ENCODE measurements at places on chromosomes 2 and 18.

DNA sequence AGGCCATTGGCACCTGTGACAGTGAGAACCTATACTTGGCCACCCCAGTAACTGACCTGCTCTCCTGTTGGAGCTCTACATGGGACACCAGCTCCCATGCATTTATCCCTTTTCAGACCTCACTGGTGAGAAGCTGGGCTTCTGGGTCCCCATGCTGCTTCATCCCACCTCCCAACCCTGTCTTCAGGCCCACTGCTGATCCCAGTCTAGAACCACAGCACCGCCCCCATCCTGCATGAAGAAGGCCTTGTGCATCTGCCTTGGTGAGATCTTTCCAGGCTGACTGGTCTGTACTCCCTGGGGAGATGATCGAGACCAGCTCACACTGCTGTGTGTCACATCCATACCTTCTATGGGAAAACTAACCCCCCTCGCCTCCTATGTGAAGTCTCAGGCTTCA lies 22.7 kb downstream of the TTC32 start:
- DNase-seq = no peak

GRCh38 chr18:50623694-50624352 lies 63.9 kb downstream of the MAPK4 start:
- no peak for DNase-seq

GRCh38 chr2:169087757-169088379 lies 18.5 kb downstream of the DHRS9 start:
- no peak for DNase-seq

- DNase-seq = no peak
Observed at GRCh38 chr2:140442319-140442718, 1662.1 kb upstream of the NXPH2 start.

GRCh38 chr2:181312515-181312927 lies 144.7 kb upstream of the ITGA4 start:
- no peak for DNase-seq

DNA sequence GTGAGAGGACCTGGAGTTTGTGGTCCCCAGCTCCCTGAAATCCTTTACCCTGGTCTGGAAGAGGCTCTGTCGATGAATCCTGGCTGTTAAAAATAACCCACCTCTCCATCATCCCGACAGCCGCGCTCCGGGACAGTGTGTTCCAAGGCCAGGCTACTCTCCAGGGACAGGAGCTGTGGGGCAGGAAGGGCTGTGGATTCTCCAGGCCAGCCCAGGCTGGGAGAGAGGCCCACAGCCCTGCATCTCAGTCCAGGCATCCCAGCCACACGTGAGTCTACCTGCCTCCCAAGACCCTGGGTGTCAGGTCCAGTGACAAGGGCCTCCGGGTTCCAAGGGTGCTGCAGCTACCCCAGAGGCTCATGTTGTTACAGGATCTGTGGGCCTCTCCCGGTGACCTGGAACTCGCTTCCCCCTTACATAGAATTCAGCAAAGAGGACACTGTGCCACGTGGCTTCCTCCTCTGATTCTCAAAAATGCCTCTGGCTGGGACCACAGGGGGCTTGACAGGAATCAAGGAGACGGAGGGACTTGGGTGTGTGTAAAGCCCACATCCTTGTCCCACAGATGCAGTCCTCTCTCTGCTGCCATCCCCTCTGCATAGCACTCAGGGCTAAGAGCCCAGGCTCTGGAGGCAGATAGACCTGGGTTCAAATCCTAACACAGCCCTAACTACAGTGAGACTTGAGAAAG lies 17.3 kb downstream of the ADRA2B start:
- no peak for DNase-seq

DNA sequence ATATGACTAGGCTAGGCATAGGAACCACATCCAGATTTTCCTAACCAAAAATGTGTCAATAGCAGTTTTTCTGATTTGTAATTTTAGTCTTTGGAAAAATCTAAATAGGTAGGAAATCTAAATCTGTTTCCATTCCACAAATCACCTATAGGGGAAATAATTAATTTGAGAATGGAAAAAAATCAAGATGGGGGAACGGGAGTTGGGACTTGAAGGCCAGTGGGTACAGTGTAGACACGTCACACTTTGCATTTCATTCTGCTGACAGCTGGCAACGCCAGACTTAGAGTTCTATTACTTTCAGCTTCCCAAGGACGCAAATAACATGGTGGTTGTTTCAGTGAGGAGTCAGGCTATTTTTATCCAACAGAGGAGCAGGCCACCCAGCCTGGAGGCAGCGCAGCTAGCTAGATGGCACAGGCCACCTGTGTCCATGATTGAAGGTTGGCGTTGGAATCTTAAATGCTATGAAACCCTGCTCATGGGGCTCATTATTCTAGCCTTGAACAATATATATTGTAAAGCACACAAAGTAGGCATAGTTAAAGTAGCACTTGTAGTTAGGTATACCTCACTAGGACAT lies 23.4 kb downstream of the HNRNPA3 start:
- no peak for DNase-seq

DNA sequence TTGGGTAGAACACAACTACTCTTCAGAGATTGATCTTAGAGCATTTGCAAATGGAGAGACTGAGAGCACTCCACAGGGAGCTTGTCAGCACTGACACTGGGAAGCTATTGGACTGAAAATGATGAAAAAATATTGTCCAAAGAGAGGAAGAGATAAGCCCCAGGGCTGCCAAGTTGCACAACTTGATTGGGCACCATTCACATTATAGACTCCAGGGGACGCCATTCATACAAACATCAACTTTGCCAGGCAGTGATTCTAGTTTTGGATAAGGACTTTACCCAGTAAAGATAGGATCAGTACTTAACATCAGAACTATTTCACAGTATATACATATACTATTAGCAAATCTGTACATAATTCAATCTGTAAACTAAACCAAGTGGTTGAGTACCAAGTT lies 79.6 kb upstream of the MYCN start:
- DNase-seq = no peak

DNA sequence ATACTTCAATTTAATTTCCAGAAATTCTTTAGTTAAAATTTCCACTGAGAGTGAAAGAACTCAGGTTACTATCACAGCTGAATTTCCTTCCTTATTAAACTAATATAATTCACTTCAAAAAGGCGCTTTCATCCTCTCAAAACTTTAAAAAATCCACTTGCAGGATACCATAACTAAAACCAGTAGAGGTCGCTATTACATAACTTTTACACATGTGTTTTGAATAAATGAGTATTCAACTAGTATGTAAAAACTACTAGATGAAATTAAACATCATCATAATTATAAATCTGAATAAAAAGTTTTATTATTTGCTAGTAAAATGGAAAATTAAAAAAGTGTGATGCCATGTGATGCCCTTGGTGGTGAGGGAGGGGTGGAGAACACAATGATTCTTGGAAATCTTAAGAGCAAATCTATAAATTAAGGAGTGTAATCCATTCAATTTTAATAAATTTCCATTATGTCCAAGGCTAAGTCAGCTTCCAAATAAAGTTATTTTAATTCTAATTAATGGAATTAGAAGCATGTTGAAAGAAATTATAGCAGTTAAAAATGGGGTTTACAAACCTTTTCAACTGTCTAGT lies 61.4 kb downstream of the SOS1 start:
- peak; percentile 34 for DNase-seq

DNA sequence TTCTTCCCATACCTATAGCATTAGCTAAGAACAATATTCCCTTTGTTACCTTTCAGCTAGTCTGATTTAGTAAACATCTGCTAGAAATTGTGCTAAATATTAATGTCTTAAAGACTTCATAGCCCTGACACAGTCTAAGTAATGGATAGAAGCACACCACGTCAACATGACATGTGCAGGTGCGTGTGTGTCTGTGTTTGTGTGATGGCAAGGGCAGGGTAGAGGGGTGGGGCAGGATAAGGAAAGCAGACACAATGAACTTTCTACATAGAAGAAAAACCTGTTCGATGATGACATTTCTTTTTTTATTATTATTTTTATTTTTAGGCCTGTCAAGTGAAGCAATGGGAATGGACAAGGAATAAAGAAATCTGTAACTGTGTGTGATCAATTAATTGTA lies 223.3 kb downstream of the NOL4 start:
- no peak for DNase-seq

- DNase-seq = no peak
Observed at GRCh38 chr2:226887940-226888339, 52.1 kb downstream of the RHBDD1 start.

- DNase-seq = no peak
Observed at GRCh38 chr18:63363951-63364350, 3.1 kb downstream of the KDSR start.

- peak; percentile 74 for DNase-seq
Observed at GRCh38 chr18:2570772-2571199, 519 bp downstream of the METTL4 start.

- DNase-seq = no peak
Observed at GRCh38 chr2:24402242-24403097, 42.1 kb upstream of the ITSN2 start.

DNA sequence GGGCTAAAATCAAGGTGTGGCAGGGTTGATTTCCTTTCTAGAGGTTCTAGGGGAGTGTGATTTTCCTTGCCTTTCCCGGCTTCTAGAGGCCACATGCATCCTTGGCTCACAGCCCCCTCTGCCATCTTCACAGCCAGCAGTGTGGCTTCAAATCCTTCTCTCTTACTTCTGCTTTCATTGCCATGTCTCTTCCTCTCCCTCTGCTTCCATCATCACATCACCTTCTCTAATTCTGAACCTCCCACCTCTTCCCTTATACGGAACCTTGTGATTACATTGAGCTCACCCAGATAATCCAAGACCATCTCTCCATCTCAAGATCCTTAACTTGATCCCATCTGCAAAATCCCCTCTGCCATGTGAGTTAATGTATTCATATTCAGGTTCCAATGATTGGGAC lies 56.2 kb upstream of the RMDN2 start:
- DNase-seq = no peak

GRCh38 chr2:45315861-45316260 lies 295.2 kb downstream of the SRBD1 start:
- DNase-seq = no peak

DNA sequence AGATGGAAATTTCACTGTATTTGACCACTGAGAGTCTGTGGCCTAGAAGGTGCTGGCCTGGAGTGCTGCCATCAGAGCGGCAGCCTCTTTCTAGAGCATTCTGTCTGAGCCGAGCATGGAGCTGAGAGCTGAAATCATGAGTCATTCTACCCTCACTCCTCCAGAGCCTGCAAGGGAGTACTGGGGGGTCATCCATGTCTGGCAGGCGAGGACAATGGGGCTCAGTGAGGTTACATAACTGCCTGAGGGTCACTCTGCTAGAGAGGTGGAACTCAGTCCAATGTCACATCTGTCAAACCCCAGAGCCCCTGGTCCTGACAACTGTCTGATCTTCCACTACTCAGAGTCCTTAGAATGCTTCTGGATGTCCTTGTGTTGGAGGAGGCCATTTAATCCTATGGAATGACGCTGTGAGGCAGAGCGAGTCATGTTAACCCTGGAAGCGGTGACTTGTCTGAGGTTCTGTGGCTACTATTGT lies 65.3 kb downstream of the HAUS1 start:
- DNase-seq = no peak

DNA sequence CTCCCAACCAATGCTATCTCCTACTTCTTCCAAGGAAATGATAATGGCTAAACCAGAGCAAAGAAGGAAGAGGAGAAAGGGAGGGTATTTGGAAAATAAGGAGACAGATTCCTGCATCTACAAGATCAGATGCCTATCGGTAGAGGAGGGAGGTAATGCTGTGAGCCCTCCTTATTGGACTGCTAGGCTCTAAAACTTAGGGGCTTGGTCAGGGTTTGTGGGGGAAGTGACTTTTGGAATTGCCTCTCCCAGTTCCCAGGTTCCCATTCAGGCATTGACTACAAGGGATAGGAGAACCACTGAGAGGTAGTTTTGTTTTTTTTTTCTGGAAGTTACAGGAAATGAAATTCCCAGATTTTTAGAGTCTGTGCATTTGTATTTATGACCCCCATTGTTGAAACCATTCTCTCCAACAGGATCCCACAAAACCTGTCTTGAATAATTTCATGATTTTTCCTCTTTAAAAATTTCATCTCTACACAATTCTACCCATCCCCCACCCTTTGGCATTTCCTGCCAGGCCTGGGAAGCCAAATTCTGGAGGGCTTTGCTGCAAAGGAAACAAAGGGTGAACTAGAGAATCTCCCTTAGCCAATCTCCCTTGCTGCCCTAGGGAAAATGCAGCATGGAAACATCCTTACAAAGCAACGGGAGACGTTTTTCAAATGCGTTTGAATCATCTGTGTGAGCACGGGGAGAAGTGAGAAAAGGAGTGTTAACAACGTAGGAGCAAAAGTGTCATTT lies 282.1 kb upstream of the EPAS1 start:
- no peak for DNase-seq

- DNase-seq = no peak
Observed at GRCh38 chr18:35807811-35808335, 164.6 kb upstream of the RMP24 start.

GRCh38 chr2:75465317-75465984 lies 95.3 kb downstream of the EVA1A start:
- peak; percentile 27 for DNase-seq

GRCh38 chr18:4119127-4119648 lies 335.9 kb downstream of the DLGAP1 start:
- DNase-seq = no peak

DNA sequence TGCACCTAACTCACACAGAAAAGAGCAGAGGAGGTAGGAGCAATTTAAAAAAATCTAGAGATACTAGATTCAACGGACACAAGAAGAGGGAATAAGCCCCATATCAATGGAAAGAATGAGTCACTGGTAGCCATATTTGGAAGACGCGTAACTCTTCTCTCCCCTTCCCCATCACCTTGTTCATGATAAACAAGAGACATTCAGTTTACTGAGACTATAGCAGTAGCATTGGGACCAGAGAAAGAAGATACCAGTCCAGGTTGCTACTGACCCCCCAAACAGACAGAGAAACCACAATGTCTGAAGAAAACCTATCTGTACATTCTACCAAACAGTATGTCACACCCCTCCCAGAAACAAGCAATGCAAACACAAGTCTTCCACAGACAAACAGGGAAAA lies 81.1 kb downstream of the SLC66A3 start:
- no peak for DNase-seq

- DNase-seq = no peak
Observed at GRCh38 chr18:25365242-25365641, 13.3 kb upstream of the ZNF521 start.

- DNase-seq = no peak
Observed at GRCh38 chr2:141523199-141523598, 607.6 kb downstream of the LRP1B start.

DNA sequence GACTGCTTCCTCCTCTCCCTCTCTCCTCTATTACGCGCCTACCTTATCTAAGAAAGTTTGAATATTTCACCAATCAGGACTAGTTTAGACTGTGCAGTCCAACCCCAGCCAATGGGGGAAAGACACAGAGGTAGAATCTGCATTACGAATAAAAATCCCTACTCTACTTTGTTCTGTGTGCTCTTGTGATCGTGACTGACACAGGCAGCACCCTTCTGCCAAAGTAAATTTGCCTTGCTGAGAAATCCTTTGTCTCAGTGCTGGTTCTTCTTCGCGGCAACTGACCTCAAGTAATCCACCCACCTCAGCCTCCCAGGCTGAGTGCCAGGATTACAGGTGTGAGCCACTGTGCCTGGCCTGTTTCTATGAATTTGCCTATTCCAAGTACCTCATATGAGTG lies 8.6 kb upstream of the CDCA7 start:
- no peak for DNase-seq

All from NCI-H1092 treated with DMSO at 0.1 percent for 48 hours (cell line).